ENCODE measurements at places on chromosomes 5 and 9.

DNA sequence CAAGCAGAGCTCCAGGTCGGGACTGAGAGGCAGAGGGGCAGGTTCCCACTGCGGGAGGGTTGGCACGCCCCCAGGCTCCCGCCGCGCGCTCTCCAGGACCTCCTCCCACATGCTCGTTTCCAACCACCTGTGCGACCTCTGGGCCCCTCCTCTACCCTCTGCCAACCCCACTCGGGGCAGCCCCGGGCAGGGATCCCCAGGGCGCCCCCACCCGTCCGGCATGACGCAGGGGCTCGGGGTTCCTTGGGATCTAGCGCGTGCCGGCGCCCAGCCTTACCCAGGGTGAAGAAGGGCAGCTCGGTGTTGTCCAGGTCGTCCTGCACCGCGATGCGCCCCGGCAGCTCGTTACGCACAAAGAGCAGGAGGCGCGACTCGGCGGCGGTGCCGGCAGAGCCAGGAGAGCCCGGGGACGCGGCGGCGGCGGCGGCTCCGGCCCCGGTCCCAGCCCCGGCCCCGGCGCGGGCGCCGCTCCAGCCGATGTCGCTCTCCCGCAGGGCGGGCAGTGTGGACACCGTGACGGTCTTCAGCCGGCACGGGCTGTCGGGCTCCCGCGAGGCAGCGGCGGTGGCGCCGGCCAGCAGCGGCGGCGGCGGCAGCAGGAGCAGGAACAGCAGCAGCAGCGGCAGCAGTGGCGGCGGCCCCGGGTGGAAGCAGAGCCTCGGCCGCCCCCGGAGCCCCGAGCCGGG, 494 bp downstream of the ASTN2 start:
- no peak for DNase-seq

DNA sequence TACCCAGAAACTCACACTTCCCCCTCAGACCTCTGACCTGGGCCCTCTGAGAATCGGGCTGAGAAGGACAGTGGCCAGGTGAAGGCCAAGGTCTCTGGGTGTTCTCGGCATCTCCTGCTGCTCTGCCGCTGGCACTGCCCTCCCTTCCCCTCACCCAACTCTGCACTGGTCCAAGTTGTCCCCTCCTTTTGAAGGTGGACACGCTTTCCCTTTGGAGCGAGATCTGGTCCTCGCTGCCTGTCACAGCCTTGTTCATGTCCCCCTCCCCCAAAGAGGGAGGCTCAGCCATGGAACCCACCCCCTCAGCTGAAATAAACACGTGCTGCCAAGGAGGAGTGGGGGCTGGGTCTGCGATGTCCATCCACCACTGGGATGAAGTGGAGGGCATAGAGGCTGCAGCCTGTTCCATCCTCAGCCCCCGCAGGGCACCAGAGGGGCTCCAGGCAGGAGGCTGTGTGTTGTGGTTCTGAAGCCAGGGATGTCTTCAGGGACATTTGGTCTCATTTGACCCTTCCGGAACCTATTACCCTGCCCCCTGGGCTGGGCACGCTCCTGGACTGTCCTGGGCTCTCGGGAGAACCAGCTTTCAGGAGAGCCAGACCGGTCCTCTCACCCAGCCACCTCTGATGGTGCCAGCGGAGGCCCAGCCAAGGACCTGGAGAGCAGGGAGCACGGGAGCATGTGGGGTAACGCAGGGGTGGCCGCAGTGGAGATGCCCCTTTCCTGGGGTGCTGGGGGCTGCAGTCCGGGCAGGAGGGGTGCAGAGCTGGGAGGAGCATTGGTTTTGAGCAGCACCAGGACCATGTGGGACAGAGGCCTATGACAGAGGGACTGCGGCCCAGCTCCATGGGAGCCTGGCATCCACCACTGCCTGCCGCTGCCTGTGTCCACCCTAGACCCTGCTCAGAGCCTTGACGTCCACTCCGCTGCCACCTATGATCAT, 4.7 kb upstream of the LCN2 start:
- DNase-seq = no peak

- no peak for DNase-seq
These were observed 70.0 kb upstream of the GFPT2 start for GRCh38 chr5:180423133-180423532.

- DNase-seq = no peak
These were observed 36.5 kb downstream of the KIF2A start for GRCh38 chr5:62342476-62342837.

DNA sequence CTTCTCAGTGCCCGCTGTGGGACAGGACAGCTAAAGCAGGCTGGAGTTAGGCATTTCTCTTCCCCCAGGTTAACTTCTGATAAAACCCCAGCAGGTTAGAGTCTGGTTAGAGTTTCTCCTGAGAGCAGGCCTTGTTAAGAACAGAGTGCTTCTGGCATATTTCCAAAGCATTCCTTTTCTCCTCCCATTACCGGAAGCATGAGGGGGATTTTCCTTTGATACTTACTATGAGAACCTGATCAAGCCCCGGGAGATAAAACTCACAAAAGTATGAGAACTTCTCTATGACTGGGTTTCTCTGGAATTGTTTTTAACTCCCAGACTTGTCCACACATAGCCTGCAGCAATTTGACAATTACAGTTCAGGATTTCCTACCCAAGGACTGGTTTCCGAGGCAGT, 77.4 kb upstream of the MAST4 start:
- DNase-seq = no peak

- DNase-seq = no peak
These were observed 256.0 kb downstream of the TMEM167A start for GRCh38 chr5:82820961-82821845.

DNA sequence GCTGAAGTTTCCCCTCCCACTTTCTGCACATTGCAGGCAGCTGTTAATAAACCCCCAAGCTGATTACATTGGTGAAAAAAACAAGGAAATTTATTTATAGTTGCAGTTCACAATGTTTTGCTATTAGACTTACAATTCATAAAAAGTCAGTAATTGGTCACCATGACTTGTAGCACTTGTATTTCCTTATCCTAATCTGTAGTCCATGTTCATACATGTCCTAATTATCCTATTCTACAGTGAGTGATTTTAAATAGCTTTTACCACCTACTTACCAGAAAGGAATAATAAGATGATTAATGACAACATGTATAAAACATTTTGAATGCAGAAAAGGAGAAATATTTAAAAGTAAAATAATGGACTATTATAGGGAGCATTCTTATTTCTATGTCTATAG, 760.0 kb upstream of the RIOK2 start:
- DNase-seq = no peak

Measured in activated CD8-positive, alpha-beta T cell treated with anti-CD3 and anti-CD28 coated beads for 36 hours (primary cell).